ENCODE measurements at places on chromosomes 7 and 10. TPM values are rescaled to one million over a fixed set of nuclear protein-coding genes. Genes with fewer than 3 reads are reported as not detected.
A peak's percentile ranks its signal among the peaks of the same experiment; 100 is the strongest.

Gene TCAF2
- 0.54 TPM for total RNA-seq

Gene NRG3
- total RNA-seq = 0.57 TPM

Gene VWDE
- 0.38 TPM for total RNA-seq

DNA sequence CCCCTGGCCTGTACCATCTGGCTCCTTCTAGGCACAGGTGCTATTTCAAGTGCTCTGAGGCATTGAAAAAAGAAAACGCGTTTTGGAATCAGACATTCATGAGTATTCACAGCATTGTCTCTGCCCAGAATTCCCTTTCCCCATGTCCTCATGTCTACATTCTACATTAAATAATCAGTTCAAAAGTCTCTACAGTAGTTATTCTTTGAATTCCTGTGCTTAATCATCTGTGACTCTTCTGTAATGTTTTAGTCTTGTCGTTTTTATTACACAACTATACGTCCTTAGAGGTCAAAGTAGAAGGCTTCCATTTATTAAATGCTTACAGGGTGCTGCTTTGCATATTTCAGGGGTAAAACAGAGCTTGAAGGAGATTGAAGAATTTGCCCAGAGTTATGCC is 95.7 kb downstream of the BICC1 start:
- no peak for DNase-seq

GRCh38 chr7:91005024-91005423 is 259.2 kb upstream of the FZD1 start:
- DNase-seq = no peak

- no peak for DNase-seq
Measured at GRCh38 chr10:124596962-124597845, 135.6 kb downstream of the LHPP start.

Gene FXYD4
- not detected for total RNA-seq

DNA sequence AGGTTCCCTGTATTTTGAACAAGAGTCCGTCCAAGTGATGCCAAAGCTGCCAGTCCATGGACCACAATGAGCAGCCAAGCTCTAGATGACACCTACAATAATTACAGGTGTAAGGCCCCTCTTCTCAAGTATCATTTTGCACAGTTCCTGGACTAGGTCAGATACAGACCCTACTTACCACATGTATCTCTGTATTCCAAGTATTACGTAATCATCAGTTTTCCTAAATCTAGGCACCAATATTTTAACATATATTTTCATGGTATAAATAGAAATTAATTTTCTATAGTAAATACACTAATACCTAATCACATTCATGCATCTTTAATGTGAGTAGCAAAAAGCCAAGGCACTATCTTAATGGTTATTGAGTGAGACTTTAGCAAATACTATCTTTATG is 157.0 kb upstream of the PRSS1 start:
- DNase-seq = no peak

DNA sequence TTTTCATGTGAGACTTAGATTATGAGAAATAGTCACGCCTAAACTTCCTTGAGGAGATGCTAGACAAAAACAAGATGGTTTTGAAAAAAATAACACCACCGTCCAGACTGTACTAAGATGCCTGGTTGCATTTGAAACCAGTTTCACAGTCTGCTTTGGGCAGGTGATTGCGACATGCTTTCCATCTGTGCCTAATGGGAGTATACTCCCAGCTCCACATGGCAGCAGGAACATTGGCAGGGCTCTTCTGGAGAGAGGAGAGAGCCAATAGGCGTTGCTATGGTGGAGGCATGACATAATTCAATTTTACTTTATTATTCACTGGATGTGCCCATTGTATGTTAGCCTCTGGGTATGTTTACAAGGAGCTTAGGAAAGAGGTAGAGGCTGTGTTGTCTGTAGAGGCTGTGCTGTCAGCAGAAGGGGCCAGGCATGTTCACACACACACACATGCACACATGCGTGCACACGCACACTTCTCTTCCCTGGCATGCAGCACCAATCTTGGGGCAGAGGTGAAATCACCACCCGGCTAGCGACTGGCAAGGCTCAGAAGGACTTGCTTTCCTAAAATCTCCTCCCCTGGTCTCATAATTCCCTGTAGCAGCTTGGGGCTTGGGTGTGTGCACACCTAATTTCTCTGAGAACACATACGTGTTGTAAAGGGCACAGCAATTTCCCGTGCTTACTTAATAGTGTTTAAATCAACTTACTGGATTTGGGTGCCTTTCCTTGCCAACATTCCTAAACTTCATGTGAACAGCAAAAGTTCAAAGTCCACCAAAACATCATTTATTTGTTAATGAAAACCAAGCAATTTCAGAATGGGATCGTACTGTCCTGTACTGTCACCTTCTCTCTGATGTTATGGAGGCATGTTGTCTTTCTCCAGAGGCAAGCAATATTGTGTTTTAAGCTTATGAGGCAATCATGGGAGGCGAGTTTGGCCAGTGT is 162.1 kb downstream of the TCF7L2 start:
- DNase-seq = no peak

DNA sequence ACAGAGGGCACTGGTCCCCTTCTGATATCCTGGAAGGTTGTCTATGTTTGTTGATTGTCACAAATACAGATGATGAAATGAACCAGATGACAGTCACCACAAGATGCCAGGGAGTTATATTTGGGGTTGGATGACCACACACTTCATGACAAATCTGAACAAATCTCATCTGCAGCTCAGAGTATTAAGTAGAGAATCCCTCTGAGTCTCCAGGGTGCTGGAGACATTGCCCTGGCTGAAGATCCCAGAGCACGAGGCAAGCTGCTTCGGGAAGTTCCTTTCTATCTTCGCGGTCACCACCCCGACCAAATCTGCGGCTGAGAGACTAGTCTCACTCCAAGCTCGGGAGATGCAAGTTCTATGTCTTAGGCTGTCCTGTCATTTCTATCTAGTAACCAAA is 9.0 kb downstream of the DENND2A start:
- DNase-seq = no peak

GRCh38 chr7:34759477-34760125 is 101.6 kb downstream of the NPSR1 start:
- no peak for DNase-seq

DNA sequence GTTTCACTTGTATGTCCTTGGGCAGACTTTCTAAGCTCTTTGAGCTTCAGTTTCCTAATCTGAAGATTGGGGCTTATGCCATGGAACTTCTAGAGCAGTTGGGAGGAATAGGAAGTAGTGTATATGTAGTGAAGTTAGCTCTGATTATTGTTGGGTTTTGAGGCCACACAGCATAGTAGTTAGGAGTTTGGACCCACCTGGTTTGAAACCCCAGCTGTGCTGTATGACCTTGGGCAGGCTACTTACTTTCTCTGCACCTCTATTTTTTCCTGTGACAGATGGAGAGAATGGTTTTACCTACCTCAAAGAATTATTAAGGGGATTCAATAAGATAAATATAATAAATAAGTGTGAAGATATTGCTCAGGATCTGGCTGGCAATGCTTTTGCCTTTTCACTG is 61.4 kb upstream of the ADRB1 start:
- no peak for DNase-seq

GRCh38 chr7:33044401-33044718 is 18.2 kb downstream of the NT5C3A start:
- DNase-seq = no peak

GRCh38 chr7:102039706-102040105 is 222.3 kb downstream of the CUX1 start:
- no peak for DNase-seq

DNA sequence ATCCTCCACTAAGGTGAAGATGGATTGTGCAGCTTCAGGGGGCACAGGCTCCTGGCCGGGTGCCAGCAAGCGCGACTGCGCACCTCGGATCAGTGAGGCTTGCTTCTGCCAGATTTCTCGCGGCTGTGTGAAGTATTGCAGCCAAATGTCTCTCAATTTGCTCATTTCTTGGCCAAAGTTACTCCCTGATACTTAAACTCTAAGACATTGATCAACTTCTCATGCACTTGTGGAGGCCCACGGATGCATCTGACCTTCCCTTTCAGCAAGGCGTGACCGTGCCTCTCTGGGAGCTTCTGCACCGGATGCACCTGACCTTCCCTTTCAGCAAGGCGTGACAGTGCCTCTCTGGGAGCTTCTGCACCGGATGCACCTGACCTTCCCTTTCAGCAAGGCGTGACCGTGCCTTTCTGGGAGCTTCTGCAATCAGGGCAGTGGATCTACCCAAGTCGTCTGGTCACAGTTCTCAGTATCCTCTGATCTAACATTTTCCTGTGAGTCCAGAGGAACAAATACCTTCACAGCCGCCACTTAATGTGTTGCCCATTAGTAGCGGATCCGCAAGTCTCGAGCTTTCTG is 248.3 kb downstream of the ADARB2 start:
- DNase-seq = no peak

Gene EIF5AL1
- 0.08 TPM for total RNA-seq

Gene HOXA9
- not detected for total RNA-seq

Gene GIMAP6
- total RNA-seq = 16.6 TPM

Gene SPRN
- total RNA-seq = not detected

- no peak for DNase-seq
Measured at GRCh38 chr10:88491314-88491713, 91.8 kb downstream of the RNLS start.

DNA sequence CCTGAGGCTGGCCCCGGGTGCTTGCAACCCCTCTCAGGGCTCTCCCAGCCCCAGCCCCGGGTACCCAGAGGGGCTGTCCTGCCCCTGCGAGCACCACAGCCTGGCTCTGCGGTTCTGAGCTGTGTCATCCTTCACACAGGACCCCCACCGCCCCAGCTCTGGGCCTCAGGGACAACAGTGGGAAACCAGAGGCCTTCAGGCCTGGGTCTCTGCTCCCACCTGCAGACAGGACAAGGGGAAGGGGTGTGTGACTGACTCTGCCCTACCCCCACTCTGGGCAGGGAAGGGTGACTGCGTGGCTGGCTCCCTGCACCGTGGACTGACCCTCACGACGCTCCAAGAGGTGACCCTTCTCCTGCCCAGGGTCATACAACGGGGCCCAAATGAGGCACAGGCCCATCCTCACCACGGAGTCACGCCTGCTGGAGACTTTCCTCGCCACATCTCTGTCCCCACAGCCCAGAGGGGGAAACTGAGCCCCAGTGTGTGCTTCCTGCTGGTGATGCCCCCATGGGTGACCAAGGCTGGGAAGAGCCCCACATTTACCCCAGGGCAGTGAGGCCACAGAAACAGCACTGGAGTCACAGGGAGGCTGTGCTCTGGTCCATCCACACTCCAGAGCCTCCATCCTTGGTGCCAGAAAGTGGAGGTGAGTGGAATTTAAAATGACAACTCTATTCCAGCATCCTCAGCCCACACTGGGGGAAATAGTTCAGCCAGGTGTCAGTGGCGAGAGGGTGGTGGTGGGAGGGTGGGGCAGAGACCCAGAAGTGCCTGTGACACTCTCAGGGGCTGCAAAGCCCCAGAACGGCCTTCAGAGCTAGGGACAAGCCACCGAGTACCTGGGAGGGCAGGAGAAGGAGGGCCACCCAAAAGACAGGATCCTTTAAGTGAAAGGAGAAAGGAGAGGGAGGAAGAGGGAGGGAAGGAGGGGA is 13.6 kb downstream of the CAMK2B start:
- peak; percentile 57 for DNase-seq

DNA sequence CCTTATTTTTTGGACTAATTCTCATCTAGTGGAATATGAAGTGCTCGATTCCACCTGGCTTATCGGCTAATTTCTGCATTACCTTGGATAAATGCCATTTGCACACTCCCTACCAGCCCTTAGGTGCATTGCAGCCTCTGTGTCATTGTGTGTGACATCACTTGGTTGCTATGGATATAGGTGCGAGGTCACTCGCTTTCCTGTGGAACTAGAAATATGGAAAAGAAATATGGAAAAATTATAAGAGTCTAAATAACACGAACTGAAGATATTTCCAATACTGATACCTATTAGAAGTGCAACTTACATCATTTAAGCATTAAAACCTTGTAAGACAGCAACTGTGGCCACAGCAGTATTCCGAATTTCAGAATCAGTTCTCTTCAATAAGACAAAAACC is 2.0 kb downstream of the YWHAG start:
- no peak for DNase-seq

- no peak for DNase-seq
Measured at GRCh38 chr10:61643316-61643751, 19.4 kb upstream of the CABCOCO1 start.

Gene GRK5
- 17.6 TPM for total RNA-seq

DNA sequence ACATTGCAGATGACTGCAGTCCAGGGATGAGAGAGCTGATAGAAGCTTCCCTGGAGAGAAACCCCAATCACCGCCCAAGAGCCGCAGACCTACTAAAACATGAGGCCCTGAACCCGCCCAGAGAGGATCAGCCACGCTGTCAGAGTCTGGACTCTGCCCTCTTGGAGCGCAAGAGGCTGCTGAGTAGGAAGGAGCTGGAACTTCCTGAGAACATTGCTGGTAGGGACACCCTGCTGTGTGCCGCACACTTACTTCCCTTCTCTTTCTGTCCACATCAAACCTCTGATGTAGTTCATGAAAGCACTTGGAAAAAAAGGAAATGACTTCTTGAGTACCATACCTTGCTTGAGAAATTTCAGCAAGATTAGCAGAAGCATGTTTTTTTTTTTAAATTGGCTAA is 25.3 kb downstream of the MAP3K8 start:
- DNase-seq = no peak

DNA sequence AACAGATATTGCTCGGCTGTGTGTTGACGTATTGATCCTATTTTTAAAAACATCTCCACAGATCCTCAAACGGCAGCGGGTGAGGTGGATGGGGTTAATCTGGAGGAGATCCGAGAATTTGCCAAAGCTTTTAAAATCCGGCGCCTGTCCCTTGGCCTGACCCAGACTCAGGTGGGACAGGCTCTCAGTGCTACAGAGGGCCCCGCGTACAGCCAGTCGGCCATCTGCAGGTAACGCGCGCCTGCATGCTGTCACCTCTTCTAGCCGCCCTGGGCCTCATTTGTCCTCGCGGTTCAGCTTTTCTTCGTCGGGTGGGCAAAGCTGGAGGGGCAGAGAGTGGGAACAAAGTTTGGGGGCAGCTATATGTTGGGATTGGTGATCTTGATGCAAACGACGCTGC is 105.7 kb upstream of the YAE1 start:
- no peak for DNase-seq

Gene CLDN4
- total RNA-seq = not detected

DNA sequence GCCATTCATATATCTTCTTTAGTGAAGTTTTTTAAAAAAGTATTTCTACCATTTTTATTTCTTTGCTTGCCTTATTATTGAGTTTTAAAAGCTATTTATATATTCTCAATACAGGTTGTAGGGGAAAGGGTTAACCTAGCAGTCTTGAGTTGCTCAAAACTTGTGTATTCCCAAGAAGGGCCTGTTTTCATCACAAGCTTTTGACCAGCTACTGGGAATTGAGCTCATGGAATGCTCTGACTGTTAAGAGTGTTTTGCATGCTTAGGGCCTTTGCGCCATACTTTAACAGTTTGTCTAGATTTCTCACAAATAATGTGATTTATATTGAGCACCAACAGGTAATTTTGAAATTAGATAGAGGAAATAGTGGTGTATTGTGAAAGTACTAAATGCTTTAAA is 72.0 kb upstream of the CALCR start:
- DNase-seq = no peak

- no peak for DNase-seq
Measured at GRCh38 chr10:132130286-132131265, 56.2 kb upstream of the DPYSL4 start.
